Activated gamma-delta T cell treated with Interleukin-2 at 50 U/mL for 16 hours (primary cell): ENCODE measurements at places on chromosomes 7 and 10.

DNA sequence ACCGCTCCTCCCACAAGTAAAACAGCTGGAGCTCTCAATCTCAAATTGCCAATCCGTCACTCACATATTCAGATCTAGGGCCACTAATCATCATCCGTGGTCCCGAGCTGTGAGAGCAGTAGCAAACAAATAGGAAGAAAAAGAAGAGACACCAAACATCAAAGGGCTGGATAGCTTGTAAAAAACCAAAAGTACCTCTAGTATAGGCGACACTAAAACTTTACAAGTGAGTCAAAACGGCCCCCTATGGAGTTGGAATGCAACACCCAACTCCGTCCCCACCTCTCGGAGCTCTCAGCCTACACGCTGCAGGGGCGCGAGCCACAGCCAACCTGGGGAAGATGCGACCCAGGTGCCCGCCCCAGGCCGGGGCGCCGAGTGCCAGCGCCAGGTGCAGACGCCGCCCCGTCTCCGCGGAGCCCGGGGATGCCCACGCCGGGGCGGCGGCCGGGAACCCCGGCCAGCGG lies 581 bp downstream of the FAM3C start:
- peak; percentile 44 for DNase-seq

GRCh38 chr7:26533217-26533616 lies 241.6 kb downstream of the SNX10 start:
- DNase-seq = no peak

DNA sequence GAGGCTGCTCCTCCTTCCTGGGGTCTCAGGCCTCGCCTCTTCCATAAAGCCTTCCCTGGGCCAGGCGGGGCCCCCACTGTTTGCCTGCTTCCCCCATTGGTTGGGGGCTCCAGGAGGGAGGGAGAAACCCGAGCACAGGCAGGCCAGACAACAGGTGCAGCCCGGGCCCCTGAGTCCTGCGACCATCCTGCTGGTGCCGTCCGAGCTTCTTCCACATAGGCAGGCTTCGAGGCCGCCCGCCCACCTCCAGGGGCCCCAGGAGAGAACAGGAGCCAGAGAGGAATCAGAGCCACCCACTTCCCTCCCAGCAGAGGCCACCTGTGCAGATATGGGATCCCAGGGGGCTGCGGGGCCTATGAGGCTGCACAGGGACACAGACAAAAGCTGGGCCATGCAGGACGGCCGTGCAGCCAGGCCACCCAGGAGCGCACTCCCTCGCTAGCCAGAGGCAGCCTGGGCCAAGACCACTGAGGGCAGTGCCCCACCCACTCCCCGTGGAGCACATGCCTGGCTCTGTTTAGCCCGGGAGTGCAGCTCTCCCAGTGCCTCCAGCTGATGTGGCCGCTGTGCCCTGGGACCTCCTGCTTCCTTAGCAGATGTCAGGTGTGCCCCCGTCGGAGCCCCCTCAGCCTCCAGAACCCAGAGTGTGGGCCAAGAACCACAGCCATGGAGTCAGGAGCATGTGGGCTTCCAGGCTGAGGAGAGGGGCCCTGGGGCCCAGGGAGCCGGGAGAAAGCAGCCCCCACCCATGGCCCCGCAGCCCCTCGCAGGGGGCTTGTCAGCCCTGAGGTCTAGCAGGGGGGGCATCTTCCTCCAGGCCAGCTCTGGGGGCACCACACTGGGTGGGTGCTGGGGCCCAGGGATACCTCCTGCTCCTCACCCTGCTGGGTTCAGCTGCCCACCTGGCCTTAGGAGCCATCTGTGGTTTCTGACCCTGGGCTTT lies 59.9 kb upstream of the INPP5A start:
- DNase-seq = no peak

GRCh38 chr7:100029596-100029995 lies 14.2 kb downstream of the ZKSCAN1 start:
- DNase-seq = no peak

DNA sequence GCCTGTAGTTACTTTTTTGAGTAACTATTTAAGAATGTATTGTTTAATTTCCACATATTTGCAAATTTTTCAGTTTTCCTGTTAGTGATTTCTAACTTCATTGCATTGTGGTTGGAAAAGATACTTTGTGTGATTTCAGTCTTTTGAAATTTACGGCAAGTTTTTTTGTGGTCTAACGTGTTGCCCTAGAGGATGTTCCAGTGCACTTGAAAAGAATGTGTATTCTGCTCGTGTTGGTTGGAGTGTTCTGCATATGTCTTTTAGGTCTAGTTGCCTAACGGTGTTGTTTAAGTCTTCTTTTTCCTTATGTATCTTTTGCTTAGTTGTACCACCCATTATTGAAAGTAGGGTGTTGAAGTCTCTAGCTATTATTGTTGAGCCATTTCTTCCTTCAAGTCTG lies 59.7 kb downstream of the LCOR start:
- DNase-seq = no peak

DNA sequence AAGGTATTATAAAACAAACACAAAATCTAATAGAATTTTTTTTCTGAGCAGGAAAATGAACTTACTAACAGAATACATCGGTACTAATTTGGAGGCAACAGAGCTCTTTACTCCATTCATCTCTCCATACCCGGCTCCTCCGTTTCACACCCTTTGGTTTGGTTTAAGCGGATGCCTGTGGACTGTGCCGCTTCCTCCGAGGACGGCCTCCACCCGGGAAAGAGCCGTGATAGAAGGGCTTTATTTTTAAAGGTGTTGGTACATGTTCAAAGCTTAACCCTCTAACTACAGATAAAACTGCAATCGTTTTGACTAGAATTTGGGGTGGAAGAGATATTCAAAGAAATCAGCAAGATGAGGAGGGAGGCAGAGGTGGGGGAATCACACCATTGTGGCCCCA lies 1.9 kb downstream of the VIPR2 start:
- DNase-seq = no peak

DNA sequence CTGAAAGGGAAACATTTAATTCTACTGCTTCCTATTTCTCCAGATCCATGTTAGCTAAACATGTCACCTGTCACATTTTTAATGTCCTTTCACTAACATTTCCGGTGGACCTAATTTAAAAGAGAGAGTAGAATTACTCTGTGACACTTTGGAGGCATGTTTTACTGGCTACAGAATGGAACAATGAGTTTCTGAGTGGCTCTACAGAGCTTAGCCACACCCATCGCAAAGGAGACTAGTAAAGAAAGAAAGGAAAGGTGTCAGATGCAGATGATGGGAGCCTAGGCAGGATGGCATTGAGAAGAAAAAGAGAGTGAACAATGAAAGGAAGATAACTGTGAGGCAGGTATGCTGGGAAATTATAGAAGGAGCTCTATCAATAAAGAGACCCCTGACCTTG lies 35.9 kb downstream of the NDUFB2 start:
- DNase-seq = no peak

DNA sequence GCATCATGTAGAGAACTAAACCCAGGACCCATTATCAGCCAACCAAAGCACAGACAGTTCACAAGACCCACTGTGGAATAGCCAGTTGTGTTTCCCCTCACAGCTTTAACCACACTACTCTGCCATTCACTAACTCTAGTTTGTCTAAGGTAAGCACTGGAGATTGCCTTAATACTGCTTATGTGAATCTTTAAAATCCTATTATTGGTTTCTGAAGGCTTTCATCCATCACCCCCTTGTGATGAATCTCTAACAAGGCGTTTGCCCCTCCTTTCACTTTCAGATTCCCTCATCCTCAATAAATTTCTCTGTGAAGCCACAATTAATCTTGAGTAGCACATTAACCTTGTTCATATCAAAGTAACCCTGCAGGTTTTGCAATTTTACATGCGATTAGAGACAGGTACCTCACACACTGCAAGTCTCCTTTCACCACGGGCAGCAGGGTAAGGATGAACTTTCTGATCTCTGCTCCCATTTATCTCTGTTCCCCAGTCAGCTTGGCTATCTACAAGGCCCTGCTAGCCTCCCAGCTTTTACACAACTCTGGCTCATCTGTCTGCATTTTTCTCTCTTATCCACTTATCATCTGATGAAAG lies 785.6 kb downstream of the REEP3 start:
- no peak for DNase-seq

DNA sequence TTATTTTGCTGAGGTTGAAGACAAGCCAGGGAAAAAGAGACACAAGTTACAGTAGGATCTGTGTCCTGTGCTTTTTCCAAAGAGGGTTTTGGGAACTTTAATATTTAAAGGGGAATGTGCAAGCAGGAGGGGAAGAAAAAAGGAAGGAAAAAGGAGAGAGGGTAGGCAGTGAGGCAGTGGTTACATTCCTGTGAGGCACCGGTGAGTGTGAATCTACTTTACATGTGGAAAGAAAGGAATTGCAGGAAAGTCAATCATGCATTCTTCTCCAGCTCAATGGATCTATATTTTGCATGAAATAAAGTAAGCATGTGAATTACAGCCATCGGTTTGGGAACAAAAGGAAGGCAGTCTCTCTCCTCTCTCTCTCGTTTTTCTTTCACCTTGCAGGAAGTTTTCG lies 12.6 kb upstream of the DYNC2I1 start:
- DNase-seq = no peak

GRCh38 chr10:97974526-97975525 lies 55.6 kb downstream of the CRTAC1 start:
- no peak for DNase-seq

- DNase-seq = no peak
These were observed 147.3 kb upstream of the VSTM2A start for GRCh38 chr7:54394834-54395233.

DNA sequence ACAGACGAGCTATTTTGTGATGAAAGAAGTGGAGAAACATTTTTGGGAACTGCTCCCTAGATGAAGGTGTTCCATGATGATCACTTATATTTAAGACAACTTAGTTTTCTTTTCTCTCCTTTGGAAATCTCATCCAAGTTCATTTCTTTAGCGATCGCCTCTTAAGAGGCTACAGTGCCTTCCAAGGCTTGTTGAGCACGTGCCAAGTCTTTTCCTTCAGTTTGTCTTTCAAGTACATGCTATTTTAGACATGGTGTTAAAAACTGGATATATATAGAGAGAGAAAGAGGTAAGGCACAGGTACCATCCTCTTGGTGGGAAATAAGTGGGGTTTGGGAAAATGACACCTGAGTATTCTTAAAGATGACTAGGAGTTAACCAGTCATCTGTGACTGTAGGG lies 2.7 kb downstream of the ADK start:
- DNase-seq = no peak

DNA sequence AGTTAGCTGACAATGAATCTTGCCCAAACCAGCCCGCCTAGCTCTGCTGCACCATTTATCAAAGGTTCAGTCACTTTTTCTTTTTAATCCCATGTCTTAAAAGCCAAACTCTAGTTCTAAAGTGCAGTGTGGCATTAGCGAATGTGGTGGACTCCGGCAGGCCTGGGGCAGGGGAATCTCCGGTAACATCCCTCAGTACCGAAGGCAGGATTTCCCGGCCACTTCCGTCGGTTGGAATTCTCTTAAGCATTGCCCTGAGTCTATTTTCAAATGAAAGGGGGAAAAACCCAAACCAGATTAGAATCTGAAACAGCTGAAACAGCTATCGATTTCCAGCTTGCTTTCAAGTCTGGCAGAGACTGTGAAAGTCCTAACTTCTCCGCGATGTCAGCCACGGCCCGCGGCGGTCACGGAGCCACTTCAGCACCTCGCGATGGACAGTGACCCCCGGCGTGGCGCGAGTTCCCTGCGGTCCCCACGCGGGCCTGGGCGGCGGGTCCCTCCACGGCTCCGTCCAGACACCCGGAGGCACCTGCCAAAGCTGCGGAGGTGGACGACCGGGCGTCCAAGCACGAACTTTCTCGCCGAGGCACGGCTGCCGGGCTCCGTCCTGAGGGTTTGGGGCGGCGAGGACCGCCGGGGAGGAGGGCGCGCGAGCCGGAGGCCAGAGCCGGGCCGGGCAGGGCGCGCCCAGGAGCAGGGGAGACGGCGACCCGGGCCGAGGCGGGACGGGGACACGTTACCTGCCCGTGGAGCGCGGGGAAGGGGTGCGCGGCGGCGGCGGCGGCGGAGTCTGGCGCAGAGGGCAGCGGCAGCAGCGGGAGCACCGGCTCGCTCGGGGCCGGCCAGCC lies 745 bp downstream of the TCERG1L start:
- no peak for DNase-seq

DNA sequence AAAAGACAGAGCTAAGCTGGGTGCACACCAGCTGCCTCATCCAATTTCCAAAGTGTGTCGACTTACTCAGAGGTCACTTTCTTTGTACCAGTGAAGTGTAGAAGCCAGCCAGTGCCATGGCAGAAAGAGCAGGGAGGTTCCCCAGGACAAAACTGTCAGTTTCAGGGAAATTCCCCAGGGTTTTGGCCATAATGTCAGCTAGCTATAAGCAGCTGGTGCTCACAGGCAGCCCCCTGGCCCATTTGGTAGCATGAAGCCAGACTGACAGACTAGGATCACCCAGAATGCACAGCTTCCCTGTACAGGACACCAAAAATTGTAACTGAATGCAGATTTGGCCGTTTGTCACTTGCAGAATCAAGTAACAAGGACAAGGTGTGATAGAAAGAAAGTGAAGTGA lies 28.6 kb downstream of the MRPL32 start:
- no peak for DNase-seq

GRCh38 chr7:95662987-95663386 lies 66.7 kb upstream of the PDK4 start:
- no peak for DNase-seq

GRCh38 chr10:104989880-104990279 lies 348.8 kb downstream of the SORCS3 start:
- DNase-seq = no peak

DNA sequence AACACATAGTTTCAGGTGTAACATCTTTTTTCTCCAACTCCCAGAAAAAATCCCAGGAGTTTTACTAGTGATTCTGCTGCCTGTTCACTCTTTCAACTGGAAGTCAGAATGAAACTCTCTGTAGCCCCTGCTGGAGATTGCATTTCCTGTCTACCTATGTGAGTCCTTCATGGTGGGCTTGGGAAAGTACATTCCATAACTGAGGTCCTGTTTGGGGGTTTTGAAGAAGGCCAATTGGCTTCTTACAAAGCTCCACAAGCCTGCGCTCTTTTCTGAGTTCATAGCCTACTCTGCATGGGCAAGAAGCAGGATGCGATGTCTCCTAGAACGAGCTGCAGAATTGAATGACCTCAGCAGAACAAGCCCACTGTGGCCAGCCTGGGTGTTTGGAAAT lies 86.7 kb downstream of the LYZL2 start:
- no peak for DNase-seq

- no peak for DNase-seq
These were observed 47.1 kb downstream of the VSTM4 start for GRCh38 chr10:49068209-49068608.

DNA sequence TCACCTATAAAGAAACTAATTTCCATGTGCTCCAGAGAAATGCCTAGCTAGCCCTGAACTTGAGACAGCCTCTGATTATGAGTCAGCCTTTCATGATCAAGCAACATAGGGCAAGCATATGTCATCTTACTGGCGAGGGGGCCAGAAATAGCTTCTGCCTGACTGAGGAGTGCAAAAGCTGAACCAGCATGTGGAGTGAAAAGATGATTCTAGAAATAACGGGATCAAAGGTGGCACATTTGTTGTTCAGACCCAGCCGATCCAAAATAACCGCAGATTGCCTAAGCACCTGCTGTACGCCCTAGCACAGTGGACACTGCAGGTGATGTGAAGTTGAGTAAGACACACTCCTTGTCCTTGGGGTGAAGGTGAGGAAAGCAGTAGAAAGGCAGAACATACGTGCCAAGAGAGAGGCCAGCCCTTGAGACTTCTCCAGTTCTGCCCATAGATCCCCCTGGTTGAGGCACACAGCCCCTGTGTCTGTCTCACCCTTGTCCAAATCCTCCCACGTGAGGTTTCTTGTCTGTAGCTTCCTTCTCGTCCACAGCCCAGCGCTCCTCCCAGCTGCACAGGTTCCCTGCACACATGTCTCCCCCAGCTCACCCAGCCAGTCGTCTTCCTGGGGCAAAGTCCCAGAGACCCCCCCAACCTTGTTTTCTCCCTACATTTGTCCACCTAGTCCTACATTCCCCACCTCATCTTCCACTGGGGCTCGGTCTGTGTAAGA lies 2.8 kb upstream of the BCL7B start:
- no peak for DNase-seq
